ENCODE measurements at places on chromosomes 5 and 9. TPM values are rescaled to one million over a fixed set of nuclear protein-coding genes. Genes with fewer than 3 reads are reported as not detected.

The RARS1 gene
- 21.1 TPM for polyA plus RNA-seq

The EPB41L4A gene
- 10.6 TPM for polyA plus RNA-seq

The PLAC8L1 gene
- not detected for polyA plus RNA-seq

The RANBP6 gene
- 33.3 TPM for polyA plus RNA-seq

The PRDM9 gene
- polyA plus RNA-seq = not detected

The SLC27A6 gene
- polyA plus RNA-seq = 21.4 TPM

The TAF1L gene
- polyA plus RNA-seq = not detected

The GLRA1 gene
- not detected for polyA plus RNA-seq

The CARTPT gene
- not detected for polyA plus RNA-seq

The GABRA1 gene
- not detected for polyA plus RNA-seq

The RPS14 gene
- 3,474 TPM for polyA plus RNA-seq

The CDH6 gene
- 1.1 TPM for polyA plus RNA-seq

The SLC25A25 gene
- 1.7 TPM for polyA plus RNA-seq

The PPP3R2 gene
- polyA plus RNA-seq = not detected

The ENTREP1 gene
- 12.6 TPM for polyA plus RNA-seq

The ADGRD2 gene
- polyA plus RNA-seq = not detected

The GPX3 gene
- polyA plus RNA-seq = 819 TPM

The ARSI gene
- polyA plus RNA-seq = 0.68 TPM

The SLC4A9 gene
- 0.08 TPM for polyA plus RNA-seq

The NAA35 gene
- 4.0 TPM for polyA plus RNA-seq

The MYORG gene
- 1.3 TPM for polyA plus RNA-seq

The WNT8A gene
- polyA plus RNA-seq = not detected

The FRMD3 gene
- polyA plus RNA-seq = 84.1 TPM

The C5orf58 gene
- not detected for polyA plus RNA-seq

The SDHA gene
- polyA plus RNA-seq = 861 TPM

The SCGB3A2 gene
- polyA plus RNA-seq = 0.30 TPM

The TOMM5 gene
- 103 TPM for polyA plus RNA-seq

The PCDHGA3 gene
- polyA plus RNA-seq = 5.9 TPM

The ANXA1 gene
- 89.9 TPM for polyA plus RNA-seq

The KIAA1191 gene
- 61.8 TPM for polyA plus RNA-seq

The SLC22A4 gene
- 3.7 TPM for polyA plus RNA-seq

The QRFP gene
- not detected for polyA plus RNA-seq

The AGXT2 gene
- polyA plus RNA-seq = not detected
